Stimulated activated CD4-positive, alpha-beta T cell treated with anti-CD3 and anti-CD28 coated beads, Interleukin-4, amount 100 ng/mL, for 48 hours (primary cell): ENCODE measurements at places on chromosomes 6 and 20.

- DNase-seq = no peak
Measured at GRCh38 chr6:163667372-163668060, 253.0 kb downstream of the QKI start.

DNA sequence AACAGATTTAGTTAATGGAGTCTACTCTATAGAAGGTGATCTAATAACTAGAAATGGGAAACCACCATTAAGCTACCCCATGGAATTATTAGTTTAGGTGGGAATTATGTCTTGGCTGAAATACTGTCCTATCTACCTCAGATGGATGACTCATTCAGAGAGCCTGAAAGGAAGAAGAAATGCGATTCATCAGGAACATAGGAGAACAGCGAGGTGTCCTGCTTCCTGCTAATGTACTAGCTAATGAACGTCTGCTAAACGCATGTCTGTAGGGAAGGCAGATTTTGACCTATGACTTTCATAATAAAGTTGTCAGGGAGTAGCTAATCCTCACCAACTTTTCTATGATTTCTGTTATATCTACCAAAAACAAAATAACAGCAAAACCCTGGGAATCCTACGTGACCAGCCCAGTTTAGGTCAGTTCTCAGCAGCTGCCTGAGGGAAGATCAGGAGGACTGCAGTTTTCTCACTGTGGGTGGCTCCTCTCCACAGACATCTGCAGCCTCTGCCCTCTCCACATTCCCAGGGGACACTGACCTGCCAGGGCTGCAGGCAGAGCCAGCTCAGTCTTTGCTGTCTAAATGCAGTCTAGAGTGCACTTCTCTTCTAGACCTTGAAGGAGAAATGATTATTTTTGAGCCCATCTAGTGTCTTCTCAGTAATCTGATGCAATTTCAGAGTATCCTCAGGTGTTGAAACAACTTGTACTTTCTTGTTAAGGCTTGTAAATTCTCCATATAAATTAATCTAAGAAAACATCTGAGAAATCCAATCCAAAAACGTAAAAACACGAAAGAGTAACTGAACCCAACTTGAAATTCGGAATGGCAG lies 18.1 kb upstream of the SFT2D1 start:
- DNase-seq = no peak

DNA sequence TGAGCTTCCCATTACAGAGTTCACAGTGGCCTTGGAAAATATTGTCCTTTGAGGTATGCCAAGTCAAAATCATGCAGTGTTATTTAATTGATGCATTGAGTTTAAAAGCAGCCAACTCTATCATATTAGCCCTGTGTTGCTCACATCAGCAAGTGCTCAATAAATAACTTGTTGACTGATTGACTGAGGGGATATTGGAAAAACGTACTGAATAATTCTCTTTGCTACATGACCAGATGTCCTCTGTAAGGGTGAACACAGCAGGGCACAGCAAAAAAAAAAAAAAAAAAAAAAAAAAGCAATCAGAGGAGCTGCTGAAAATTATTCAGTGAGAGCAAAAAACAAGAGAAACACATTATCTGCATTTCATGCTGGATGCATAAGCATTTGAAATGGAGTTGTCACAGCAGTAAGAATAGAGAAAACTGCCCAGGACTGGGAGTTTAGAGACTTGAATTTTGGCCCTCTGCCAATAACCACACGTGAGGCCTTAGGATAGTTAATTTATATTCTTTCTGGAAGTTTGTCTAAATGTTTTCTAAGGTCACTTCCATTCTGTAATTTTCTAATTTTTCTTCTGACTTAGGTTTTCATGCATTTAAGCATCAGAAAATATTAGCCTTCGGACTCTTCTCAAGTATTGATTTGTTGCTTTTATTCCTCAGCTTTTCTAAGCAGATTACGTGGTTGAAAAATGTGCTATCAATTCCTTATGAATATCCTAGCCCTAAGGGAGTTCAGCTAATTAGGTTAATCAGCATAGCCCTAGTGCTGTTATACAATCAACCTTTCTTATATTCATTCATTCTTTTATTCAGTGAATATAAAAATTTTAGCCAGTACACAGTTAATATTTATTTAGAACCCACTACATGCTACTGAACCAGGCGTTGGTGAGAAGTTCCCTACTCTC lies 246.8 kb upstream of the STXBP5 start:
- DNase-seq = no peak

DNA sequence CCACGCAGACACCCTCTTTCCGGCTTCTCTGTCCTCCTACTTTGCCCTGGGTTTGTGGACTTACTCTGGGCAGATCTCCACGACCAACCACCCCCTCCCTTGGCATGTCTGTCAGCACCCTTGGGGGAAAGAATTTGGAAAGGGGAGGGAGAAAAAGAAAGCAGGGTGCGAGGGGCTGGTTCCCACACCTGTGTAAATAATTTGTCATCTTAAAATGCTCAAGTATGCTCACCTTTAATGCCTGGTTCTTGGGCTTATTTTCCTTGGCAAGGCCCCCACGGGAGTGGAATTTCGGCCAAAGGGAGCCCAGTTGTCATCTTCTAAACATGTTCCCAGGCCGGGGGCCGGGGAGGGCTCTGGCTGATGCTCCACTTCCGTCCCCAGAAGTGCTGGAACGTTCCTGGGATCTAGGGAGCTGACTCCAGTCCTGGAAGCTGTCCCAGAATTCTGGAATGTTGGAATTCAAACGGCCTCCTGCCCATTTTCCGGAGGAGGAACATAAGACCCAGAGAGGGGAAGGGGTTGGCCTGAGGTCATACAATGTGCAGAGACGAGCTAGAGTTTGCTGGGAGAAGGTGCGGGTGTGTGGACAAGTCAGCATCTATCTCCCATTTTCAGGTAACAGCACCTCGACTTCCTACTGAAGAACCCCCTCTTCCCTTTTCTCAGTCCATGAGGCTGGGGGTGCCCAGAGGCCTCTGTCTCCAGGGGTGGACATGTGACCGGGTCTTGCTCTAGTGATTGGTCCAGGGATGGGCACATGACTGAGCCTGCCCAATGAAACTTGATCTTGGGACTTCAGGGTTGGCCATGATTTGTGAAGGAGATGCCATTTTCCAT lies 122.3 kb downstream of the CEBPB start:
- DNase-seq = no peak

- no peak for DNase-seq
Measured at GRCh38 chr6:6915219-6915618, 192.5 kb upstream of the RREB1 start.

GRCh38 chr6:111057074-111057752 lies 30.1 kb upstream of the SLC16A10 start:
- peak; percentile 6 for DNase-seq

DNA sequence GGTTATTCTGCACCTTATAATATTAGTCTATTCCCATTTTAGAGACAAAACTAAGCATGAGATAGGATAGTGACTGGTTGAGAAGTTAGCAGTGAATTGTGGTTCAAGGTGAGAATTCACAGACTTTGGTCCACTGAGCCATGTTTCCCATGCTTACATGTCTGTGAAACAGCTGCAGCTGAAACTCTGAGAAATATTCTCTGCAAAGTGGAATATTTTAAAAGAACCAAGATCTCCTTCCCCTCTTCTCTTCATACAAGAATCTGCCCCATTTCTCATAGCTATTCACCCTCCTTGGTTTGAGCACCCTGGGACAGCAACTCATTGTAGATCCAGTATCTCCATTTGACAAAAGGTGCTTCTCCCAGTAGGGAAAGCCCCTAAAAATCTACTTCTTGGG lies 70.2 kb upstream of the TMEM170B start:
- DNase-seq = no peak

DNA sequence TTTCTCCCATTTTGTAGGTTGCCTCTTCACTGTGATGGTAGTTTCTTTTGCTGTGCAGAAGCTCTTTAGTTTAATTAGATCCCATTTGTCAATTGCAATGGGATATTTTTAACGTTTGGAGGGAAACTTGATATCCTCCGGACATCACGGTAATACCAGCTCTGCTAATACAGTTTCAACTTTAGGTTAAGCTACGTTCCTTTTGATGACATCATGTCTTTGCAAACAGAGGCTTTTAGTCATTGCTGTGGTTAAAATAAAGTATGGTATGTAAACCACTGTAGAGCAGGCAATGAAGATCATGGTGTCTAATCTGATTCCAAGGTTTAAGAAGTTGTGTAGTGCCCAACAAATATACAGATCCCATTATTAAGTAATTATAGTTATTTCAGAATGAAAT lies 168.0 kb upstream of the CHD6 start:
- DNase-seq = no peak

- DNase-seq = peak; percentile 74
Measured at GRCh38 chr20:49610691-49611538, 43.0 kb upstream of the PTGIS start.

DNA sequence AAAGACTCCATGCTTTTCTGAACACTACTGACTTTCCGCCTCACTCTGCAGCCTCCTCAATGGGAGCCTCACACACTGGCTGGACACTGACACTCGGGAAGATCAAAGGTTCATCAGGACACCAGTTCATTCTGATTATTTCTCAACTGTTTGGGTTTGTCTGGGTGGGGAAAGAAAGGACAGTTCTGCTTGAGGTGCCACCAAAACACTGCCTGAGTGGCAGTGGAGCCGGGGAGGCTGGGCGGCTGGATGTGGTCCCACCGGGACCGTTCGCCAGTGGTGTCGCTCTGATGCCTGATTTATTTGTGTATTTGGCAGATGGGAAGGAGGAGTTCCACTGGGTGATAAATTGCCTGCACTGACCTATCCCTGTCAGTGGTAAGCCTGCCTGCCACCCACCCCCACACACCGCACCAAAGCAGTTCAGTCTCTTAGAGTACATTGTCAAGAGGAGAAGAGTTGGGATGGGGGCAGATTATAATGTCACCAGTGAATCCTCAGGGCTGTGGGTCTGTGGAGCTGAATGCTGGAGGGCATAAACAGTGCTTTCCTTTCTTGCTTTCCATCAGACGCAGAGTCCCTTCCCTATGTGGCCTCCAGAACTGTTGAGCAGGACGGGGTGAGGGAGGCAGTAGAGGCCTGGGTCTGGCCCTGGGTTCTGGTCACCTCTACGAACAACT lies 49.8 kb downstream of the EDN1 start:
- DNase-seq = no peak

GRCh38 chr6:164006459-164006858 lies 591.9 kb downstream of the QKI start:
- no peak for DNase-seq

- no peak for DNase-seq
Measured at GRCh38 chr6:53192682-53193188, 44.1 kb upstream of the GCM1 start.

- DNase-seq = no peak
Measured at GRCh38 chr6:16762268-16762549, 949 bp upstream of the ATXN1 start.

DNA sequence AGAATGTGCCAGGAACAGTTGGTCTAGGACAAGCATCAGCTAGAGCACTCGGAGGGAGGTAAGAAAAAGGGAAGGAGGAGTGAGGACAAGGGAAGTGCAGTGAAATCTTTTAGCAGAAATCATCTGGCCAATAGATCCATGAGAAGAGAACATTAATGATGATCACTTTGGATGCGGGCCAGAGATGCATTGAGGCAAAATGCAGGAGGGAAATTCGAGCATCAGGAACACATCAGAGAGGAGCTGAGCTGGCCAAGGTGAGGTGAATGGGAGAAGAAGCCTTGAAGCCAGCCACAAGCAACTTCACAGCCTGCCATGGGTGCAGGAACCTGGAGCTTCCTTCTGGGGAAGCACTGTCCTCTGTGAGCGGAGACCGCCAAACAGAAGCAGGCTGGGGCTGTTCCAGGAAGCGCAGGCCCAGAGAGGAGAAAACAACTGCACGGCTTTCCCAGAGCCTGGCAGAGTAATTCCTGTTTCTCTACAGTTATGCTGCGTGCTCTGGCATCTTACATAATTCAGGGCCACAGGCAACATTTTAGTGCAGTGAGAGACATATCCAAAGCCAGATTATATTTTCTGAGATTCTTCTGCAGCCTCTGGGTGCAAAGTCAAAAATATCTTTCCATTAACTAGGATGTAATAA lies 143.8 kb downstream of the F13A1 start:
- no peak for DNase-seq

DNA sequence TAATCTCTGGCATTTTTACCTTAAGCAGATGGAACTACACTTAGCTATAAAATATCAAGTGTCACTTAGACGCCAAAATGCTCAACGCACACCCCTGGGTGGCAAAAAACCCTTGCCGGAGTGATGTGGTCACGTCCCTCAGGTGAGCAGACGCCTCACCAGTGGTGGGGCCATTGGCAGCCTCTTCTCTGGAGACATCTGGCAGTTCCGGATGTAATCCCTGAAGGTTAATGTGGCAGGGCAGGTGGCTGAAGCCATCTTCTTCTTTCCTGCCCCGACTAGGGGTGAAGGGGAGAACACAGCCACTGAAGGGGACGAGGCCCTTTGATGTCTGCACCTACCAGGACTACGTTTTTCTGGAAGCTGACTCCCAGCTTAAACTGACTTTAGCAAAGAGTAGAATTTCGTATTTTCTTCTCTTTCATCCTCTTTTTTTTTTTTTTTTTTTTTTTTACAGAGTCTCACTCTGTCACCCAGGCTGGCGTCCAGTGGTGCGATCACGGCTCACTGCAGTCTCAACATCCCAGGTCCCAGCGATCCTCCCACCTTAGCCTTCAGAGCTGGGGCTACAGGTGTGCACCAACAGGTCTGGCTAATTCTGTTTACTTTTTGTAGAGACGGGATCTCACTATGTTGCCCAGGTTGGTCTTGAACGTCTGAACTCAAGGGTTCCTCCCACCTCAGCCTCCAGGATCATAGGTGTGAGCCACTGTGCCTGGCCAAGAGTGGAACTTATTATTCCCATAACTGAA lies 152.1 kb downstream of the TTLL2 start:
- no peak for DNase-seq

DNA sequence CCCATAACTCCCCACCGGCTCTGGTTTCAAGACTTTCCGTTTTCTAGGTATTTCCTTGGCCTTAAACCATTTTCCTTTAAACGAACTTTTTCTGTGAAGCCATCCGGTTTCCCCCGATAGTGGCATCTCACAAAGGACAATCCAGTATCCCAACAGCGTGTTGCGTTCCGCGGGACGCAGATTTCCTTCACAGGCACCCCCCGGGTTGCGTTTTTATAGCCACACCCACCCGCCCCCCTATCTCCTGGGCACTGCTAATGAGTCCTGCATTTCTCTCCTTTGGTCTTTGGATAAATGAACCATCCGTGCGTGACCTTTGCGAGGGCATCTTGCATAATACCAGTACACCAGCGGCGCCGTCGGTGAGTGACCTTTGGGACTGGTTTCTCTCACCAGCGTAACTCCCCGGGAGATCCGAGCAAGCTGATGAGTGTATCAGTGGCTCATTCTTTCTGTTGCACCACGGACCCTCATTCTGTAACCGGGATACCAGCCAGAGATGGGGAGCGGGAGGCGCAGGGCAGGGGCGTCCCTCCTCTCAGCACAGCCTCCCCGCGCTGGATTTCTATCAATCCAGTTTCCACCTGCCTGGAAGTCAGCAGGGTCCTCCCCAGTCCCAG lies 586 bp upstream of the NQO2 start:
- no peak for DNase-seq

- no peak for DNase-seq
Measured at GRCh38 chr20:10619427-10619826, 54.4 kb downstream of the JAG1 start.
